ENCODE measurements at places on chromosomes 12 and 14. TPM values are rescaled to one million over a fixed set of nuclear protein-coding genes. Genes with fewer than 3 reads are reported as not detected.

LUM gene
- total RNA-seq: not detected

CLEC1B gene
- not detected for total RNA-seq

POTEG gene
- not detected for total RNA-seq

LALBA gene
- not detected for total RNA-seq

FAIM2 gene
- total RNA-seq: not detected

COX8C gene
- not detected for total RNA-seq

IL31 gene
- not detected for total RNA-seq

FGF6 gene
- not detected for total RNA-seq

SPIC gene
- total RNA-seq: not detected

AQP2 gene
- not detected for total RNA-seq

CHD8 gene
- total RNA-seq: 48.5 TPM

RABGGTA gene
- 19.7 TPM for total RNA-seq

CHMP4A gene
- total RNA-seq: 15.9 TPM

GRIN2B gene
- under 0.01 TPM for total RNA-seq

Measured in dermis microvascular lymphatic vessel endothelial cell (primary cell).